ENCODE measurements at places on chromosomes 3 and 15. TPM values are rescaled to one million over a fixed set of nuclear protein-coding genes. Genes with fewer than 3 reads are reported as not detected.
A peak's percentile ranks its signal among the peaks of the same experiment; 100 is the strongest.

Gene MEGF11
- 1.0 TPM for total RNA-seq

Gene ARGFX
- not detected for total RNA-seq

Gene ITGA11
- 0.51 TPM for total RNA-seq

Gene NANOGP8
- 0.34 TPM for total RNA-seq

GRCh38 chr3:170522201-170522600 lies 63.7 kb downstream of the SLC7A14 start:
- no peak for DNase-seq

- no peak for DNase-seq
Measured at GRCh38 chr3:48406443-48407431, 23.1 kb downstream of the PLXNB1 start.

GRCh38 chr3:69428657-69429255 lies 42.9 kb upstream of the FRMD4B start:
- DNase-seq = no peak

DNA sequence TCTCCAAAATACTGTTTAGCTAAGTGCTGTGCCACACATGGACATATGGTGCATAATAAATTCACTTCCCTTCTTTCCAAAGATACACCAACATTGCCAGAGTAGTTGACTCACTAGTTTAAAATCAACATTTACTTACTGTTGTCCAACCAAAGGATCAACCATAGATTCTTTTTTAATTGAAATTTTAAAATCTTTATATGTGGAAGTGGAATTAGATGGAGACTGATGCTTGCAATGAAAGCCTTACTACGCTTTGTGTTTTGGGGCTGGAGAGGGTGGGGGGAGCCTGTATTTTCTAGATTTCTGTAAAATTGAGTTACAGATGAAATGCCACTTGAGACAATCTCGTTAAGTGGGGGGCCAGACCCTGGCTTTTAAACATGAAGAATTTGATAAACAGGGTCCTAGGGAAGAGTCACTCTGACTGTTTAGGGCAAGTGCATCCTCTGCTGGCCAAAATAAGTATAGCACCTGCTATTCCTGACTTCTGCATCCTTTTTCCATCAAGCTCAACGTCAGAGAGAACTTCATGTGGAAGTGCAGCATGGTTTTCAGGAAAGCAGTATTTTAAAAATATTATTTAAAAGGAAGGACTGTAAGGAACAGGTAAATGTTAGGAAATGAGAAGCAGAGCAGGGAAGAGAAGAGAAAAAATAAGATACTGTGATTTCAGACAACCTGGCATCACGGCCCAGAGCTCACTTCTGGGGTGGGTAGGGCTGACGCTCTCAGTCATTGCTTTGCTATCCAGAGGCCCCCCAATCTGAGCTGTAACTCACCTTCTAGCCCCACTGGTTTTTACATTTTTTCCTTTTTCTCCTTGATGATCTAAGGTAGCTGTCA lies 76.7 kb downstream of the BOC start:
- peak; percentile 82 for DNase-seq

GRCh38 chr3:12541625-12542024 lies 3.7 kb downstream of the MKRN2OS start:
- no peak for DNase-seq

DNA sequence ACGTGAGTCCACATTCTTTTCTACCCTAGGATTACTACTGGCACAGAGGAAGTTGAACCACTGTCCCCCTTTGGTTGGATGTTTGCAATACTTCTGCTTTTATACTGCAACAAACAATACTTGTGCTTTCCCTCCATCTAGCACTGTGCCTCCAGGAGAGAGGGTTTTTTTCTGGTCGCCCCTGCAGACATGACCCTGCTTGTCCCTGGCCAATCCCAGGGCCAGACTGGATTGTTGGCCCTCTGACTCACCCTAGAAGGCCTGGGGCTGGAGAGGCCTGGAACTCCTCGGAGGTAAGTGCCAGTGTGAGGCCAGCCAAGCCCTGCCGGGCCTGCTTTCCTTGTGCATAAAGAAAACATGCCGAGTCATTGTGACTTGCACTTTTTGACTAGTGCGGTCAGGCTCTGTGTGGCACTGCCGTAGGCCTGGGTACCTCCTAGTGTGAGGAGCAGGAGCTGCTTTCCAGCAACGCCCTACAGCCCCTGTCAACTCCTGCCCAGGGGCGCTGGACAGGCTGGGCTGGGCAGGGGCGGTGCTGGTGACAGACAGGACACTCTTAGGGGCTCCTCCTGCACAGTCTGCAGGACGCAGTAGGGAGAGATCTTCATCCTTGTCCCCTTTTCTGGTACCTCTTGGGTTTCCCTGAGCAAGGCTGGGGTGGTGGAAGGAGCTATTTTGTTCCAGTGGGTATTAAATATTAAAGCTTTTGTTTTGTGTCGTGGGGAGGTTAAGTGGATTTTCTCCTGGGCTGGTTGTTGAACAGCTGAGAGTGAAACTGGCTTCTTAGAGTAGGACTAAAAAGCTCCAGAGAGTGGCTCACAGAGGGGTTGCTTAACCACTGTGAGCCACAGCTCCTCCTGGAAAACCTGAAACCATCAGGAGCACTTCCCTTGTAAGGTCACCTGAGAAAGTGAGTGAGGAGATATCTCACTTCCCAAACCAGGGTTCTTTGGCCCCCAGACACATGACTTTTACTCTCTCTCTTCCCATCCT lies 14.4 kb upstream of the TKT start:
- peak; percentile 56 for DNase-seq

- no peak for DNase-seq
Measured at GRCh38 chr15:75596703-75597345, 17.7 kb upstream of the PTPN9 start.

- DNase-seq = peak; percentile 49
Measured at GRCh38 chr3:194632809-194633348, 340 bp downstream of the TMEM44 start.

DNA sequence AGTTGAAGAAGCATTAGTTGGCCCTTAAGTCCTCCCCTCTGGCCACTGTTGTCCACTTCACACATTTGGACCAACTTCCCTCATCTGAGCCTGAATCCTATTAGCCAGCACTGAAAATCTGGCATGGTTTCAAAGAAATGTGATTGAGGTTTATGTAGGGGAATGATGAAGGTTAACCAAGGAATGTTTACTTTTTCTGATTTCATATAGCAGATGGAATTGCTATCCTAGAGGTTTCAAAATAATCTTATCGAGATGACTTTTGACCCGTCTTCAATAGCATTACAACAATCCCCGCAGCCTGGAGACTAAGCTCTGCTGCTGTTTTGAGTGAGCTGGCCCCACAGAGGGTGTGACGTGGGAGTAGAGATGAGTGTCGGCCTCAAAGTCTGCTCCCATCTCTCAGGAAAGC lies 200.8 kb upstream of the IL12A start:
- DNase-seq = no peak

DNA sequence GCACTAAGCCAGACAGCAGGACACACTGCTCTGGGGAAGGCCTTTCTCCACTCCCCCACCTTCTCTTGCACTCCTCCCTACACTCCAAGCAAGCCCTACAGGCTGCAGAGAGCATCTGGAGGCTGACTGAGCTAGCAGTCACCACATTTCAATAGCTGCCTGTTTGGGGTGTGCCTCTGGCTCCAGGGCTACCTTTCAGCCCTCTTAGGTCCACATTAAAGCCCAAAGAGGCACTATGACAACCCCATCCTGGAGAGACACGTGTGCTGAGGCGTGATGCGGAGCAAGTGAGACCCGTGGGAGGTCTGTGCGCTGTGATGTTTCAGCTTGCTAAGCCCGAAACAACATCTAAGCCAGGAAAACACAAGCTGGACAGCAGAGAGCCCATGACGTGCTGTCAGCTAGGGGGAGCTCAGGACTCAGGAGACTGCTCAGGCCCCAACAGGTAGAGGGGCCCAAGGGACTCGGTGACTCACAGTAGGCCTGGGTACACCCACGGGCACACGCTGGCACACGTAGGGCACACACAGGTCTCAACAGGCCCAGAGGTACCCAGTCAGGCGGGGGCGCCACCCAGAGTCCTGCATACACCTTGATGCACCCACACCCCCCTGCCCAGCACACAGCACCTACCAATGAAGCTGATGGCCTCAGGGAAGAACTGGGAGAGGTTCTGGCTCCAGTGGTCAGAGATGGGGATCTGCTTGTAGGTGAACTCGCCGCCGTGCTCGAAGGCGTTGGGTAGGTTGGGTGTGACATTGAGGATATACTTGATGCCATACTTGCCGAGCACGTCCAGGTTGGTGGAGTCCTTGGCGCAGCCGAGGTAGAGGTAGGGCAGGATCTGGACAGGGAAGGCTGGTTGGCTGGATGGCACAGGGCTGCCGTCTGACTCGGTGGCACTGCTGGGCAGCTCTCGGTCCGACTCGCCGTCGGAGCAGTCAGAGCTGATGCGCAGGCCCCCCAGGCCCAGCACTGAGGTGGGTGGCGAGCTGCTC lies 2.8 kb downstream of the DUSP7 start:
- DNase-seq = no peak

GRCh38 chr3:72171946-72172345 lies 387.0 kb upstream of the PROK2 start:
- DNase-seq = no peak

Measured in neural crest cell (in vitro differentiated cells).